Activated T-cell treated with anti-CD3 and anti-CD28 coated beads for 24 hours (primary cell): ENCODE measurements at places on chromosomes 6 and 20.

DNA sequence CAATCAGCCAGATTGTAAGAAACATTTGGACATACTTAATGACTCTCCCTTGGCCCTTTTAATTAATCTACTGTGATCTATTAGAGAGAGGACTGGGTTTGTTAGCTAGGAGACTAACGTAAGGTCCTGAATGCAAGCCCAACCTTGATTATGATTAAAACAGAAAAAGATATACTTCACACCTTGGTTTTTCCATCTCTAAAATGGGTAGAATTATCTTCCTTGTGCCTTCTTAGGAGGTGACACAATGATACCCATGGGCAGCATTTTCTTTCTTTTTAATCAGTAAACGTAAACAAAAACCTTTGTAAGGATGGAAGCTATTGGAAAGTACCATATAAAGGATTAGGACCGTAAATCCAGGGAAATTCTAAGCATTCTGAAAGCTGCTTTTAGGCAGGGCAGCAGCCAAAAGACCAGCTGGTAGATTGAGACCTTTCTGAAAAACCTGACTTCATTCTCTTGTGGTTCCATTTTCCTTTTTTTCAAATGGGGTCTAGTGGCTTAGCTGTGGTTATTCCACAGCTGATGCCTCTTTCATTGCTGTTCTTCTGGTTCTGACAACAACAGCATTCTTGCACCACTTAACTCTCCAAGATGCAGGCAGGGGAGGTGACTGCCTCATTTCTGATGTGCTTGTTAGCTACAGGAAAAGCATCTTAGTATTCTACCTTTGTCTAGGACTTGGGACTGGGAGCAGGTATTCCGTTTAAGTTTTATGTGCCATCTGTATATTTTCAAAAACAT is 27.4 kb downstream of the RREB1 start:
- no peak for DNase-seq

DNA sequence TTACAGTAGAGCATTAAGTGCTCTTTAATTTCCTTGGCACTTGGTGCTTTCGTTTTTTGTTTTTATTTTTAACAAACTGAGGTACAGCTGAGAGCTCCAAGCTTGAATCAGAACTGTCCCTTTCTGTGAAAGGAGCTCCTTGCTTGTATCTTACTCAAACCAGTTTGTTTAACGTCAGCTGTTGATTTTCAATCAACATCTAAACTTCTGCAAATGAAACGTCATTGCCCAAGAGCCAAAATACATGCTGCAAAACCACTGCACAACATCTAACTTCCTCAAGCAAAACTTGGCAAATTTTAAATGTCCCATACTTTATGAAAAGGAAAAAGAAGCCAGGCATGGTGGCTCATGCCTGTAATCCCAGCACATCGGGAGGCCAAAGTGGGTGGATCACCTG is 15.2 kb downstream of the VNN2 start:
- no peak for DNase-seq

DNA sequence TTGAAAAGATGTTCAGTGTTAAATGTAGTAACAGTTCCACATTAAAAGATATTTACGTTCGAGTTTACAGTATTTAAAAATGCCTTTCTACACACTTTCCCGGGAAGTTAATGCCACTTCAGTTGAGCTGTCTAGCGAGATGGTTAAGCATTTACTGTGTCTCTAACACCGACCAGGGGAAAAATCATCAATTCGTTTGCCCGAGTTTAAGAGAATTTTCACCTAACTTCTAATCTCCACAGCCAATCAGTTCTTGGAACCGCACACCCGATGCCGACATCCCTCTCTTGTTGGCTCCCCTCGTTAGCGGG is 58.2 kb downstream of the FAM217A start:
- no peak for DNase-seq

DNA sequence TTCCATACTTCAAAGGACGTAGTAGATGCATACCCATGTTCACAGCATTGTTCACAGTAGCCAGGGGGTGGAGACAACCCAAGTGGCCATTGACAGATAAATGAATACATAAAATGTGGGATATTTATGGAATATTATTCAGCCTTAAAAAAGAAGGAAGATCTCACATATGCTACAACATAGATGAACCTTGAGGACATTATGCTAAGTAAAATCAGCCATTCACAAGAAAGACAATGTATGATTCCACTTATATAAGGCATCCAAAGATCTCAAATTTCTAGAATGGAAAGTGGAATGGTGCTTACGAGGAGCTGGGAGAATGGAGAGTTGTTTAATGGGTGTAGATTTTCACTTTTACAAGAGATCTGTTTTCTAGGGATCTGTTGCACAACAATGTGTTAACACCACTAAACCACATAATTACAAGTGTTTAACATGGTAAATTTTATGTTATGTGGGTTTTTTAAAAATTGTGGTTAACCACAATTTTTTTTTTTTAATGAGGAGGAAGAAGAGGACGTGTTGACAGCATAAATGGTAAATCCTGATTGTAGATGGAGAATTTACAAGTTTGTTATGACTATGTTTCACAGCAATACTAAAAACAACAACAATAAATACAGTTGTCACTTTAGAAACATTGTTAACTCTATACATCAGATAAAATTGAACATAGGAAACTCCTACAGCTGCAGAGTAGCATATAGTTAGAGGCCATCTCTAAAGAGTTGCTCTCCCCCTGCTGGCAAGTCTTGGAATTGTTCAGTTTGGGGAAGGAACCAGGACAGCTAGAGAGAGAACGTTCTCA is 41.6 kb downstream of the CCN2 start:
- DNase-seq, result peak; percentile 67

- no peak for DNase-seq
These were observed 5.0 kb upstream of the LPIN3 start for GRCh38 chr20:41335591-41335990.

- DNase-seq, result no peak
These were observed 261.0 kb upstream of the RIN2 start for GRCh38 chr20:19497064-19497463.

GRCh38 chr6:131060311-131060710 is 2.7 kb downstream of the EPB41L2 start:
- no peak for DNase-seq

GRCh38 chr6:47502920-47503319 is 25.3 kb downstream of the CD2AP start:
- DNase-seq, result no peak

DNA sequence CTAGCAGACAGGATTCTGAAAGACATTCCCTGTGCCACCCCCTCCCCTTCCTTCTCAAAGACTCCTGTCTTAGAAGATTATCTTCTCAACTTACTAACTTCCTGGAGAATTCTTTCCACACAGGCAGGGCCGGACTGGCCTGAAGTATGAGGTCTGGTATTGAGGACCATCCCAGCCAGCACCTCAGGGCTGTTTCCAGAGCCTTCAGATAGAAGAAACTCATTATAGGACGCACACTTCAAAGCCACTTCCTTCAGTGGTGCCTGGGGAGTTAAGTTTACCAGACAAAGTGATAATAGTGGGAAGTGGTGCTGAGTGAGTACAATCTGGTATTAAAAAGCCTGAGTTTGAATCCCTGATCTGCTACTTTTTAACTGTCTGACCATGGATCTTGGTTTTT is 15.6 kb downstream of the KCNS1 start:
- no peak for DNase-seq

DNA sequence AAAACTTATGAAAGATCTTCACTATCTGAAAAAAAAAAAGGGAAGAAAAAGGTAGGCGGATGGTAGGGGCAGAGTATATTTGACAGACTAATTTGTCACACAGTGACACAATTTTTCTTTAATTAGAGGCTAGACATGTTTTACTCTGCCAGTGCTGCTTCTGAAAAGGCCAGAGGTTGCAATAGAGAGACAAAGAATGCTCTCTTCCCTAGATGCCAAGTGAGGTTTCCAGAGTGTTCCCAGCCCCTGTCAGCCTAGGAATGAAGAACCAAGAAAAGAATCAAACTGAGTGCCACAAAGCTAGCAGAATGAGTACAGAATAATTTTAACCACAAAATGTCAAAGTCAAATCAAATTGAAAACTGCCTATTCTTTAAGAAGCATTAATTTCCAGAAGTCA is 13.0 kb downstream of the PNISR start:
- DNase-seq, result no peak
